Activated T-cell treated with anti-CD3 and anti-CD28 coated beads for 4 hours (primary cell): ENCODE measurements at places on chromosomes 7 and 10.

DNA sequence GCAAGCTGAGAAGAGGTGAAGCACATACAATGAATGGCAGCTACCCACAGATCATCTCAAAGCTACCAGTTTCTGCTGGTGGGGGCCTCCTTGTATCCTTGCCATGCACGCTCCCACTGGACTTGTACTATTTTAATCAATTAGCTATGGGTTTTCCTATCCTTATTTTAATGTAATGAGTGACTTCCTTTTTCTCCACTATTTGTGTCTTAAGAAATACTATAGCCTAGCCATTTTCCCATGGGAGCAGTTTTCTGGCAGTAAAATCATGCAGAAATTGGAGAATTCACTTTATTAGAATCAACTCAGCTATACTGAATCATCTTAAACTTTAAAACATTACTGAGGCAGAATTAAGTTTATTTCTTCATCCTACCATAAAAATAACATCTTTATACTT, 73.5 kb downstream of the CTNNA3 start:
- no peak for DNase-seq

DNA sequence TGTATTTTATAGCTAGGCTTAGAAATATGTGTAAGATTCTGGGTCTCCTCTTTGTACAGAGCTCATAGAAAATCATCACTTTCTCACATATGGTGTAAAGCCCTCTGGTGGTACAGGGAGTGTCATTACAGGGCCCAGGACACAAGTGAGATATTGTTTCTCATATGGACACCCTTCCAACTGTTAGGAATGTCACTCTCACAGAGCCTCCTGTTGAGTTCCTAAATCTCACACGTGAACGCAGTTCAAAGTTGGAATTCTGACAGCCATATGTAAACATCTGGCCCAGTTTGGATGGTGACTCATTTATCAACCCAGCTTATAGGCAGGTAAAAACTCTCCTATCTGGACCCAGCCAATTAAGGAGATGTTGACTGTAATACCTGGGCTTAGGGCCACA, 35.4 kb upstream of the ZNF107 start:
- no peak for DNase-seq

GRCh38 chr10:47441938-47442337, 42.0 kb downstream of the ANXA8 start:
- DNase-seq, result no peak

GRCh38 chr7:3140834-3141233, 97.2 kb upstream of the CARD11 start:
- no peak for DNase-seq

- no peak for DNase-seq
These were observed 126.7 kb upstream of the ZMIZ1 start for GRCh38 chr10:78942091-78942501.

GRCh38 chr10:112658900-112659638, 212.1 kb downstream of the VTI1A start:
- no peak for DNase-seq

GRCh38 chr7:18971839-18972238, 145.6 kb downstream of the TWIST1 start:
- DNase-seq, result no peak

- no peak for DNase-seq
These were observed 538.5 kb downstream of the HTR7 start for GRCh38 chr10:90319188-90319914.

GRCh38 chr7:140672382-140673062, at the start of gene ADCK2:
TSS of gene ADCK2 (plus strand) at chr7:140672945. CDS start at chr7:140673331, 386 bp downstream.
- peak; percentile 51 for DNase-seq

- DNase-seq, result no peak
These were observed 218.6 kb downstream of the THSD7A start for GRCh38 chr7:11613292-11613930.

DNA sequence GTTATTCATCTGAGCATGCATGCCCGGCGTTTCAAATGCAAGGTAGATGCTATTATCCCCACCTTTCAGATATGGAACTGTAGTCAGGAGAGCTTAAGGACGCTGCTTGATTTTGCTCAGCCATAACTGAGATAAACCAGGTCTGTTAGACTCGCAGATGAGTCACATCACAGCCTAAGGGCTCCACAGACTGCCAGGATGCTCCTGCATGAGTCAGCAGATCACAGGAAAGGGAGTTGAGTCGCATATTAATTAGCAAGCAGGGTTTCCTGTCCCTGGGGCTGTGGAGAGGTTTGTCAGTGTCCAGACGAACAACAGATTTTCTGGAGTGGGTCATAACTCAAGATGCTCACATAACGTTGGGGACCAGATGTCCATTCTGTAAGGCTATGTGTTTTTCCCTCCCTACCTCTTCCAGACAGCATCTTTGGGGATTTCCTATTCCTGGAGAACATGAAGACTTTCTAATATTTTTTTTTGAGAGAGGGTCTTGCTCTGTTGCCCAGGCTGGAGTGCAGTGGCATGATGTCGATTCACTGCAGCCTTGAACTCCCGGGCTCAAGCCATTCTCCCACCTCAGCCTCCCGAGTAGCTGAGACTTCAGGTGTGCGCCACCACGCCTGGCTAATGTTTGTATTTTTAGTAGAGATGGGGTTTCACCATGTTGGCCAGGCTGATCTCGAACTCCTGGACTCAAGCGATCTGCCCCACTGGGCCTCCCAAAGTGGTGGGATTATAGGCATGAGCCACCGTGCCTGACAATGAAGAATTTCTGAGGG, 36.7 kb downstream of the PFKFB3 start:
- DNase-seq, result peak; percentile 61

- DNase-seq, result no peak
These were observed 178.2 kb downstream of the DNAJC1 start for GRCh38 chr10:21825345-21825744.

- no peak for DNase-seq
These were observed 1219.4 kb downstream of the TYW1 start for GRCh38 chr7:68216051-68216450.

GRCh38 chr7:87882151-87882937, 6.1 kb downstream of the DBF4 start:
- no peak for DNase-seq

DNA sequence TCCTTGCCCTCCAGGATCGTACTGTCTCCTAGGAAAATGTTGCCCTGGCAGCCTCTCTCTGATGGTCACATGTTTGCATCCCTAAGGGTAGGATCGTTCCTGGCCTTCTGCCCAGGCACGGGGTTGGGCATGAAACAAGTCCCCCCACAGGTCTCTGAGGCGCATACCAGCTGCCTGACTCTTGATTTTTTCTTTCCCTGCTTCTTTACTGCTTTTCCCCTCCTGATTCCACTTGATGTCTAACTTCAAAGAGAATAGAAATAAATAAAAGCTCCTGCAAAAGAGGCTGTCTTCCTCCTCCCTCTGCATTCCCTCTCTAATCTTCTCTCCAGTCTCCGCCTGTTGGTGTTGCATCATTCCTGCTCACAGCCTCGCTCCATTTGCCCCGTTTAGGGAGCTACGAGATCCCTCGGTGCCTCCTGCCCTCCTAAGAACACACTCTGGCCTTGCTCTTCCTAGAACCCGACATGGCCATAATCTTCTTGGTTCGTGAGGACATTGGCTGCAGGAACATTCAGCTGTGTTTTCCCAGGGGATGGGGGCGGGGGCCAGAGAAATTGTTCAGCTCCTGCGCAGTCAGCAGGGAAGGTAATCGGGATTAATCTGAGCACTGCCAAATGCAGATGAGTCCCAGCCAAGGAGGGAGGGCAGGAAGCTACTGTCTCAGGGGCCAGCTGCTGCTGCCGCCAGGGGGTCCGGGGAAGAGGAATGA, 26.0 kb downstream of the LEP start:
- no peak for DNase-seq

DNA sequence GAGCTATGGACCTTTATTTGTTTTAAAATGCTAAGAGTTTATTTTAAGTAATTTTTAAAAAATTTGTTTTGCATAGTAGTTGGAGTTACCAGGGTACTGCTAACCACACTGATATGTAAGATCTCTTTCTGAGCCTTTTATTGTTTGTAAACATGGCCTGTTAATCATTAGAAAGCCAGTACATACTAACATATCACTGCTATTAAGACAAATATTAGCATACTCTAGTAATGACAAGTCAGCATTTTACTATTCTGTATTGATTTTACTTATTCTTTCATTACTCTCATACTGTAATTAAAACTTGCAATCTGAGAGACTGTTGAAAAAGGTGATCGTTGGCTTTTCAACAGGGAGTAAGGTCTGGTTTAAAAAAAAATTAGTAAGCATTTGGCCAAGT, 66.7 kb downstream of the PTEN start:
- no peak for DNase-seq

DNA sequence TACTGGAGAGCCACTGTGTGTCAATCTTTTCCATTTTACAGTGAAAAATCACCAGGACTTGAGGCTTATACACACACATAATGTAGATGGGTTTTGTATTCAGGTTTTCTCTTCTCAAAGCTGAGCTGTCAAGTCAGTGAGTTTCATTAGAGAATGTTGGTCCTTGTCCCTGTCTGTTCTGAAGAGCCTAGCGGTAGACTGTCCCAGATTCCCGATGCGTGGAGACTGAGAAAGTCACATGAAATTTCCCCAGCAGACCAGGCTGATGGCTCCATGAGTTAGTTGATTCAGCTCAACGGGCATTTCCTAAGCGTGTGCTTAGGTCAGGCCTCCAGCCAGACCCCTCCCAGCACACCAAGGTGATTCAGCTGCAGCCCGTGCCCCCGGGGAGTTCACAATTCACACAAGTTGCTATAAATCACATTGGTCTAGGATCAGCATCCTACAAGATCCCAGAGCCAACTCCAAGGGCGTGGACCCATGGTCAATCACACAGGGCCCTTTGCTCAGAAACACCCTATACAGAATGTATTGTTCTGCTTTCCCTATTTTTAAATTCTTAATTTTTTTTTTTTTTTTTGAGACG, 17.2 kb downstream of the CHST15 start:
- DNase-seq, result no peak

DNA sequence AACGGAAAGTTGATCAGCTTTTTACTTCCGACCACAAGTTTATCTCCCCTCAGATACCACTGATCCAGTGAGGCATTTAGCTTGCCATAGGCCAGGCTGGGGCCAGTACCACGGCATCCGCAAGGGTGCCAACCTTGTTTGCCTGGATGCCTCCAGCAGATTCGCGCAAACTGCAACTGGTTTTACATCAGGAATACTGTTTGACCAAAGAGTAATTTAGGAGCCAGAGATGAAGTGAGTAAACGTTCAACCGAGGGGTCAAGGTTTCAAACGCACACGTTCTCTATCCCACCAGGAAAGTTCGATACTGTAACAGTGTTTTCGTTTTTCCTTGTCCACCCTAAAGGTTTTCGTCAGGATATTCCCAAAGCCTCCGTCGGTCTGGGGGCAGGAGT, 266 bp upstream of the MDFIC start:
- no peak for DNase-seq

GRCh38 chr7:55018361-55019190, at the start of gene EGFR:
TSS of gene EGFR (plus strand) at chr7:55019017. CDS start at chr7:55019278, 261 bp downstream.
- DNase-seq, result no peak

DNA sequence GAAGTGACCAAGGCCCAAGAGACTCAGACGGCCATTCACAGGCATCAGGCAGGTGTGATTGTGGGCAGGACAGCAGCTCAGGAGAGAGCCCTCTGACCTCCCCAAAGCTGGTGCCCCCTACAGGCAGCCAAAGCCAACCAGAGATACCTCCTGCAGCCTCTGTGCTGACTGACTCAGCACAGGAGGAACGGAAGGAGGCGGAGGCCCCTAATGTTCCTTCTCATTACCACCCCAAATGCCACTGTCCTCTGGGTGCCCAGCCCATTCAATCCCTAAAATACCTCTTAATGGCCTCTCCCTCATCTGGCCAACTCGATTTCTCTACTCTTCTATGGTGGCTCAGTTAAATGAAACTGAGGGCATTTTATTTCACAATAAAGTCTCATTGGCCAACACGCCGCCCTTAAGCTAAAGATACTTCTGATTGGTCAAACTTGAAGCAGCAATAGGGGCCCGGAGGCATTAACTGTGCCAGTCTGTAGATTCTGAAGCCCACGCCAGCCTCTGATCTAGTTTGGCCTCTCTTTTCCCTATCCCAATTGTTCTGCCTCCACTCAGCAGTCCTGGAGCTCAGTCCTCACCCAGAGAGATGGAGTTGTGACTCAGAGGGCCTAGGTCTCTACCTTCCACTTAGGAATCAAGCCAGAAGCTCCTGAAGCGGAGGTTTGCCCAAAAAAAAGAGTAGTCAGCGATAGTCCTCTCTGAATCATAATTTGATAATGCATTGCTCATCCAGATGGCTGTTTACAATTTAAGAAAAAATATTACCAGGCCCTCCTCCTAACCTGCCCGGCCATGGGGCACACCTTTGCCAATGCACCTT, 1.2 kb downstream of the CYREN start:
- DNase-seq, result peak; percentile 42

DNA sequence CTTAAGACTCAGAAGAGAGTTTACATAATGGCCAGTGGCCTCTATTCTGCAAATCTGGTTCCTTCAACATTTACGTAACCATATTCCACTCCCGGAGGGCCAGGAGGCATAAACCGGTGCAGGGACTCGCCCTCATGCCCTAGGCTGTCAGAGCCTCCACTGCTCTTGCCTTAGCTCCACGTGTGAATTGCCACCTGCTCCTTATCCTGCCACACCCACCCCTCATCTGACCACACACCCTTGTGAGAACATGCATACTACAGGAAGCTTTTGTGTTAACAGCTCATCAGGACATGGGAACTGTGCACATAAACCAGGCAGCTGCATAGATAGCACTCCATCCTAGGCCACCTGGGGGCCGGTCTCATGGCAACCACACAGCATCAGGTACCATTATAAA, 146.7 kb upstream of the PFKP start:
- no peak for DNase-seq

DNA sequence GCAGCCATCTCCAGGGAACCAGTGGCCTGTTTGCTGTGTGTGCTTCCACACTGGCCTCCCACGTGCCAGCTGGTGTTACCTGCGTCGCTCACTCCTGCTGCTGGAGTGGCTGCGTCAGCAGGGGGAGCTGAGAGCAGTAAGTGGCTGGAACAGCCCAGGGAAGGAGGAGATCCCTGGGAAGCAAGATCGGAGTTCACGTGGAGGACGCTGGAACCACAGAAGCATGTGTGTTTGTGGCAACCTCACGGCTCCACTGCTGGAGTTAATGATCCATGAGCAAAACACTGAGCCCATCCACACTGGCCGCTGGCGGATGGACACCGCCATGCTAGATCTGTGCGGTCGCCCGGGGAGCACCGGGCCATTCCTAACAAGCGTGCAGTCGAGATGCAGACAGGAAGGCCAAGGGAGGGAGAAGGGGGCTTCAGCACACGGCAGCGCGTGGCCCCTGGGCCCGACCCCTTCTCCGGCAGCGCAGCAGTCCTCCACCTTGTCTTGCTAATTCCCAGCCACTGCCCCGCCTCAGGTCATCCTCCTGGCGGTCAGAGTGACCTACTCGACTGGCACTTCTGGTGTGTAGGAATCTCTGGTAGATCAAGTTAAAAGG, 68.5 kb upstream of the EEPD1 start:
- no peak for DNase-seq
